Ascending aorta (tissue), 2 donors: ENCODE measurements at places on chromosomes 7 and 10. TPM values are rescaled to one million over a fixed set of nuclear protein-coding genes. Genes with fewer than 3 reads are reported as not detected.

The TMEM229A gene
- not detected for total RNA-seq

- no peaks in the 10 kb centered on the region for H3K27me3 ChIP-seq
- H3K27ac ChIP-seq: no peak overlapping the region
- H3K36me3 ChIP-seq: no peaks in the 10 kb centered on the region
- no peaks in the 10 kb centered on the region for H3K4me1 ChIP-seq
- no peak for DNase-seq
- H3K4me3 ChIP-seq: no peak overlapping the region
These were observed 50.9 kb upstream of the SEMA3D start for GRCh38 chr7:85237721-85238120.

DNA sequence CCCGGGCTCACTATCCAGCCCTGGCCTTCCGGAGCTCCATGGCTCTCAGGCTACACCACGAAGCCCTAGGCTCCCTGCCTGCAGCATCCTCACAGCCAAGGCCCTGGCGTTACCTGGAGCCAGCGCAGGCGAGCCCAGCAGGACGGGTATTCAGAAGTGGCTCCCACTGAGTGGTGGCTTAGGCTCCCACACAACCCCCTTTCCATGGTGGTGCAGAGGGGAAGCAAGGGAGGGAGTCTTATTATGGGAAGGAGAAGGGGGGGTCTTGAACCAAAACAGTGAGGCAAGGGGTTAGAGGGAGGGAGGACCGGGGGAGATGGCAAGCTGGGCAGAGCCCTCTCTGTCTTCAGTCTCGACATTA lies 29.6 kb upstream of the NDST2 start:
- H3K4me3 ChIP-seq: no peak overlapping the region
- peak overlapping the region; percentile 87 for H3K27ac ChIP-seq
- no peaks in the 10 kb centered on the region for H3K27me3 ChIP-seq

DNA sequence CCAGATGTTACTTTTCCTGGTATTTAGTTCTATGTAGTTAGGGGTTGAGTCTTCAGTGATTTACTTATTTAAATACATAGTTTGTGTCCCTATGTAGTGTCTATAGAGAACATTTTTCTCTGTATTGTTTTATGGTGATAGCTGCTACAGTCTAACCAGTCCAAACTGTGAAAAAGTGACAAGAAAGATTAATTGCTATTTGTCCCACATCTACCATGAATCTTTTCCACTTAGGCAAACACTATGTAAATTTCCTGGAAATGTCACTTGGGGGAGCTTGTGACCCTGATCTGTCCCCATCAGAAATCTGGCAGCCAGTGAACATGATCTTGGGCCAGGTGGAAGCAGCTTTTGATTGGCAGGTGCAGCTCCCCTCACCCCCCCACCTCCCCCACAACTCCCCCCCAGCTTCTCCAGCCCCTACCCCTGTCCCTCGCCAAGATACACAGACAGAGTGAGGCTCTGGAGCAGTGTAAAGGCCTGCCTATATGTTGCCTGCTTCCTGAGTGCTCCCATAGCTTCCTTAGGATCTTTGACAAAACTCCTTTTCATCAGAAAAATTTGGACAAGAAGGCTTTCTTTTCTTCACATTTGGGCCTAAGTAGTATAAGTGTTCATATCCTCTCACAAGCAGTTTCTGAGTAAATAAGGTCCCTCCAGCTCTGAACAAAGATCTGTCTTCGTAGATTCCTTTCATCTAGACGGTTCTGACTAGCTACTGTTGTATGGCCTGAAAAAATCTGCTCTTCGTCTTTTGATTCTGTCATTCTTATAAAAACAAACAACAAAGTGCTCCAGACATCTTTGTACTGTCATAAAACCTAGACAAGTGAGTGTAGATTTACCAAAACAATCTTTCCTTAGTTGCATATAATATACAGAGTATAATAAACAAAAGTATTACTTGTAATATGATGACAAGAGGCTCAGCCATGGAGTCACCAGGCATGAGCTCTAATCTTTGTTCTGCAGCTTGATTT lies 31.5 kb upstream of the SLC13A1 start:
- no peaks in the 10 kb centered on the region for H3K27me3 ChIP-seq
- DNase-seq: no peak
- H3K36me3 ChIP-seq: no peaks in the 10 kb centered on the region
- no peaks in the 10 kb centered on the region for H3K4me1 ChIP-seq
- H3K4me3 ChIP-seq: no peak overlapping the region

DNA sequence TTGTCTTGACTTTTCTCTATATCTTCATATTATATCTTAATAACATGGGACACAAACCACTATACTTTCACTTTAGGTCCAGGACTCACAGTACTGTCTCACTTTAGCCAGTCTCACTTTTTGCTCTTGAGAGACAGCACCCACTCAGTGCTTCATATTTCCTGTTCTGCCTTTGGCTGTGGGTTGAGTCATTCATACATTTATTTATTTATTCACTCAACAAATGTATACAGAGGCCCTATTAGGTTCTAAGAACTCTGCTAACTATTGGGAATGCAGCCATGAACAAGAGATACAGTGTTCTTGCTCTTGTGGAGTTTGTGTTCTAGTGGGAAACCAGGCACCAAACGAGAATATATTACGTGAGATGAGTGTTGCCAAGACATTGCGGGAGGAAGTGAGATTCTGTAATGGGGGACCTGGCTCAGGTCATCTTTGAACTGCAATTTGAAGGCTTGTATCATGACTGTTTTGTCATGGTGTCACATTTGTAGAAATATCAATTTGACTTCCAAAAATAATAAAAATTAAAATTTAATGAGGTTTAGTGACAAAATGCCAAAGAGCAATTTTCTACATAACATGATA lies 190.1 kb downstream of the SDHAF3 start:
- H3K36me3 ChIP-seq: no peaks in the 10 kb centered on the region
- no peaks in the 10 kb centered on the region for H3K4me1 ChIP-seq
- no peak overlapping the region for H3K27ac ChIP-seq
- H3K27me3 ChIP-seq: no peaks in the 10 kb centered on the region

DNA sequence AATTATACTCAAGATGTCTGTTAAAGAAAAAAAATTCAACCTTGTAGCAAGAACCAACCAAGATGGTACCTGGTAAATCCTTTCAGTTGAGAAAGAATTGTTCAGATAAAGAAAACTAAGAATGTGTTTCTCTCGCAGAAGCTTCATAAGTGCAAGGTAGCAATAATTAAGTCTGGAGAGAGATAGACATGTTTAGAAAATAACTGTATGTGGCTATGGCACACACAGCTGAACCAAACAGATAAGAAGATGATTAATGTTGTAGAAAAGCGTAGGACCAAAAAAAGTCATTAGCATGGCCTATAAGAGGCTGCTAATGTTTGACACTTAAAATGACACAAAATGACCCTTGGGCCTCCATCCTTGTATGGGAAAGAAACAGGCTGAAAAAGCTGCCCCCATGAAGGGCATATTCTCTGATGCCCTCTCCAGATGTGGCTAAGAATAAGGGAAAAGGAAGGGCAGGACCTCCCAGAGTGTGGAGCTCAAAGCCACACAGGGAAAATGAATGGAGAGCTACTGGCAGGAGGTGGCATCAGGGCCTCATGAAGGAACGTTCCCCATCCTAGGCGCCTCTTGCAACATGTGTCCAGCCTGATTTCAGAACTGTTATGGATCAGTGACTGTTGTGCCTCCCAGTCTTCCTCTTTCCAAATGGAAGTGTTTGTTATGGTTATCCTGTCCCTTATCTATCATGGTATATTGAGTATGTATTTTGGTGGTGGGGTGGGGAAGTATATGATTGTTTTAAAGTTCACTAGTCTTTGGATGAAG lies 30.7 kb downstream of the TLL2 start:
- H3K4me3 ChIP-seq: no peak overlapping the region
- H3K27me3 ChIP-seq: no peaks in the 10 kb centered on the region
- no peak overlapping the region for H3K27ac ChIP-seq
- no peaks in the 10 kb centered on the region for H3K36me3 ChIP-seq

The POU6F2 gene
- total RNA-seq: not detected

DNA sequence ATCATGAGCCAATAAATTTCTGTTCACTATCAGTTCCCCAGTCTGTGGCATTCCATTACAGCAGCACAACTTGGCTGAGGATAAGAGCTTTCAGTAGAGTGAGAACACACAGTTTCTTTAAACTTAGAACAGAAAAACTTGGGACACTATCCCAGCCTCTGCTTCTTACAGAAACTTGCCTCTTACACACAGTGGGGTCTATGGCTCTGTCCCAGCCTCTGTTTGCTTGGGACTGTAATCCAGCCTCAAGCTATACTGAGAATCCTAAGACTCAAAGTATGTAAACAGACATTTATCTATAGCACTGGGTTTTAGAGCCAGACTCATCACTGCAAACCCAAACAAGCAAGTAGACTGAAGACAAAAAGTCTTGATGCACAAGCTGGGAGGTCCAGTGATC lies 355.8 kb upstream of the VSTM2A start:
- H3K27ac ChIP-seq: no peak overlapping the region
- H3K4me1 ChIP-seq: no peaks in the 10 kb centered on the region
- H3K4me3 ChIP-seq: no peak overlapping the region
- H3K27me3 ChIP-seq: no peaks in the 10 kb centered on the region

The NPFFR1 gene
- total RNA-seq: not detected

- H3K4me3 ChIP-seq: no peak overlapping the region
- H3K36me3 ChIP-seq: no peaks in the 10 kb centered on the region
- DNase-seq: no peak
- H3K27me3 ChIP-seq: no peaks in the 10 kb centered on the region
These were observed 12.5 kb downstream of the PROSER2 start for GRCh38 chr10:11835704-11836103.

GRCh38 chr7:73613954-73614735 lies 10.2 kb downstream of the MLXIPL start:
- no peaks in the 10 kb centered on the region for H3K27me3 ChIP-seq
- no peak for DNase-seq
- no peaks in the 10 kb centered on the region for H3K36me3 ChIP-seq
- no peak overlapping the region for H3K27ac ChIP-seq
- no peak overlapping the region for H3K4me3 ChIP-seq

- H3K27me3 ChIP-seq: no peaks in the 10 kb centered on the region
- no peak for DNase-seq
- peak overlapping the region; percentile 80 for H3K27ac ChIP-seq
- H3K4me3 ChIP-seq: no peak overlapping the region
- H3K4me1 ChIP-seq: peaks cover 40% of the 10 kb centered on the region
These were observed 112.6 kb downstream of the EEPD1 start for GRCh38 chr7:36265680-36266079.

The DENND11 gene
- 10.4 TPM for total RNA-seq

DNA sequence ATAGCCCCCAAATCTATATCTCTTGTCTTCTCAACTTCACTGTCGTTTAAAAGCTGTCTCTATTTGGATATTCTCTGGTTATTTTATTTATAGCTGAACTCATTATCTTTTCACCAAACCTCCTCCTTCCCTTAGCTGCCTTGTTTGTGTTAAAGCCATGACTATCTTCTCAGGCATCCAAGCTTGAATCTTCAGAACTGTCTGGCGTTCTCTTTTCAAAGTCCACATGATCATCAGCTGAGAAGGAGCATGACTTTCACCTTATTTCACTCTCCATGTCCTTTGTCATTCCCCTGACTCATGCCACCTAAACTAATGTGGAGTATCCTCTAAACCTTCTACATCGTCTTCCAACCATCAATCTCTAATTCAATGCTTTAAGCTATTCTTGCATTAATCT lies 5.7 kb upstream of the GLCCI1 start:
- no peak overlapping the region for H3K27ac ChIP-seq
- no peak overlapping the region for H3K4me3 ChIP-seq
- no peaks in the 10 kb centered on the region for H3K36me3 ChIP-seq
- no peaks in the 10 kb centered on the region for H3K4me1 ChIP-seq

DNA sequence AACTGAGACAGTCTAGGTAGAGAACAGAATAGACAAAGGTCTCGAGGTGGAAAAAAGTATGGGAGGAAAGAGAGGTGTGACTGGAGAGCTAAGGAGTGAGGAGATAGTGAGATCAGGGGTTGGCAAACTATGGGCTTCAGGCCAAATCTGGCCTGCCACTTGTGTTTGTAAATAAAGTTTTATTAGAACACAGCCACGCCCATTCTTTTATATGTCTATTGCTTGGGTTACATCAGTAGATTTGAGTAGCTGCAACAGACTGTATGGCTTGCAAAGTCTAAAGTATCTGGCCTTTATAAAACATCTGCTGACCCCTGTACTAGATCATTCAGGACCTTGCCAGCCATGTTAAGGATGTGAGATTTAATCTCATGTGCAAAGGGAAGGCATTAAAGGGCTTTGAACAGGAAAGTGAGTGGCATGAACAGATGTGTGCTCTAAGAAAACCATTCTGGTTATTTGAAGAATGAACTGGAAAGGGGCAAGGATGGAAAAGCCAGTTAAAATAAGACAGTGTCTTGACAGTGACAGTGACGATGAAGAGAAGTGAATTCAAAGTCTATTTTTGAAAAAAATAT lies 240.3 kb downstream of the RNLS start:
- no peak overlapping the region for H3K27ac ChIP-seq
- no peaks in the 10 kb centered on the region for H3K36me3 ChIP-seq
- H3K4me1 ChIP-seq: peaks cover 8% of the 10 kb centered on the region
- no peak for DNase-seq
- no peak overlapping the region for H3K4me3 ChIP-seq

- H3K27ac ChIP-seq: no peak overlapping the region
- DNase-seq: no peak
These were observed 25.2 kb downstream of the ABCB1 start for GRCh38 chr7:87575521-87575920.

- no peak for DNase-seq
- no peak overlapping the region for H3K4me3 ChIP-seq
- no peak overlapping the region for H3K27ac ChIP-seq
These were observed 187.9 kb upstream of the INHBA start for GRCh38 chr7:41890631-41891274.

The FZD8 gene
- total RNA-seq: 23.0 TPM

GRCh38 chr7:111138193-111138569 lies 47.3 kb downstream of the LRRN3 start:
- H3K27ac ChIP-seq: peak overlapping the region; percentile 84
- peaks cover 28% of the 10 kb centered on the region for H3K4me1 ChIP-seq
- no peak overlapping the region for H3K4me3 ChIP-seq

The GDF2 gene
- total RNA-seq: 0.21 TPM

- H3K27ac ChIP-seq: peak overlapping the region; percentile 99
- H3K4me1 ChIP-seq: peaks cover 47% of the 10 kb centered on the region
- H3K36me3 ChIP-seq: no peaks in the 10 kb centered on the region
- H3K4me3 ChIP-seq: peak overlapping the region; percentile 19
- H3K27me3 ChIP-seq: no peaks in the 10 kb centered on the region
These were observed 104.9 kb downstream of the CTBP2 start for GRCh38 chr10:125055446-125055845.

GRCh38 chr7:11313801-11314200 lies 340.1 kb downstream of the PHF14 start:
- no peaks in the 10 kb centered on the region for H3K27me3 ChIP-seq
- H3K4me3 ChIP-seq: no peak overlapping the region
- H3K27ac ChIP-seq: no peak overlapping the region
- no peaks in the 10 kb centered on the region for H3K36me3 ChIP-seq
- no peak for DNase-seq
- H3K4me1 ChIP-seq: no peaks in the 10 kb centered on the region

- DNase-seq: no peak
- H3K4me1 ChIP-seq: peaks cover 24% of the 10 kb centered on the region
- no peaks in the 10 kb centered on the region for H3K36me3 ChIP-seq
- H3K27ac ChIP-seq: peak overlapping the region; percentile 94
- H3K27me3 ChIP-seq: no peaks in the 10 kb centered on the region
These were observed 452 bp upstream of the TMEM140 start for GRCh38 chr7:135147341-135147898.

- no peaks in the 10 kb centered on the region for H3K36me3 ChIP-seq
- no peak overlapping the region for H3K4me3 ChIP-seq
- H3K27ac ChIP-seq: no peak overlapping the region
- H3K4me1 ChIP-seq: no peaks in the 10 kb centered on the region
- no peak for DNase-seq
- H3K27me3 ChIP-seq: no peaks in the 10 kb centered on the region
These were observed 27.4 kb downstream of the OGDHL start for GRCh38 chr10:49734676-49735075.

- H3K27ac ChIP-seq: no peak overlapping the region
- DNase-seq: no peak
- no peaks in the 10 kb centered on the region for H3K27me3 ChIP-seq
- H3K36me3 ChIP-seq: no peaks in the 10 kb centered on the region
- no peaks in the 10 kb centered on the region for H3K4me1 ChIP-seq
These were observed 52.2 kb downstream of the KMT2C start for GRCh38 chr7:152383341-152384234.

The LIPM gene
- total RNA-seq: not detected
